ENCODE measurements at places on chromosomes 1 and 21. TPM values are rescaled to one million over a fixed set of nuclear protein-coding genes. Genes with fewer than 3 reads are reported as not detected.

MFSD2A gene
- 12.8 TPM for total RNA-seq

ELF3 gene
- total RNA-seq = 0.30 TPM

CEP85 gene
- 31.9 TPM for total RNA-seq

DNA sequence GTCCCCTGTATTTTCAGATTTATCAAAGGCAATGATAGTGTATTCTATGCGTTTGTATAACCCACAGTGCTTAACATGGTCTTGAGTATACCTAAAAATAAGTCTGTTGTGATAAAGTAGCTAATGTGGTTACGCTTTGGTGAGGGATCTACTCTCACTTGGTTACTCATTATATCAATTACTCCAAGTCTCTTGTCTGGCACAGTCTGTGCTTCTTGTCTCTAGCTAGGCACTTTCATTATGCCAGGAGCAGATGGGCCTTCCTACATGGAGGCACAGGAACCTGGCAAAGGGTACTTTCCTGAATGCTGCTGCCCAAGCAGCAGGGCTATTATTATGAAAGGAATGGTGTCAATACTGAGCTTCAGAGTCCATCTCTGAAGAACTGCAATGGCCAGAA is 4.2 kb upstream of the PTPN22 start:
- no peak for DNase-seq

KCTD3 gene
- 4.2 TPM for total RNA-seq

GRCh38 chr1:93123201-93123783 is 44.2 kb downstream of the MTF2 start:
- DNase-seq = no peak

- DNase-seq = no peak
These were observed 510.1 kb upstream of the CXADR start for GRCh38 chr21:17002594-17003257.

DNA sequence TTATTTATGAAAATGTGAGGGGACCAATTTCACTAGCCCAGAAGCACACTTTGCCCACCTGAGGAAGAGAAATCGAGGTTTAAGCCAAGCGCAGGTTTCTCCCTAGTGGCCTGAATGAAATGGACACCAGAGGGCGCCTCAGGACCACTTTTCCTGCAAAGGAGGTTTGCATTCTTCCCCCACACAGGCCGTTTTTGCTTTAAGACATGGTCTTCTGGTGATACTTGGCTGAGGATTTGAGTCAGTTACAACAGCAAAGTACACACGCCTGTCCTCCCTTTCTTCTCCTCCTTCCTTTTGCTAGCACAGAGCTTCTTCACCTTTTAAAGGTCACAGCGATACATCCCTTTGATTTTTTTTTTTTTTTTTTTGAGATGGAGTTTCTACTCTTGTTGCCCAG is 5.4 kb downstream of the PLA2G2E start:
- peak; percentile 90 for DNase-seq

DNA sequence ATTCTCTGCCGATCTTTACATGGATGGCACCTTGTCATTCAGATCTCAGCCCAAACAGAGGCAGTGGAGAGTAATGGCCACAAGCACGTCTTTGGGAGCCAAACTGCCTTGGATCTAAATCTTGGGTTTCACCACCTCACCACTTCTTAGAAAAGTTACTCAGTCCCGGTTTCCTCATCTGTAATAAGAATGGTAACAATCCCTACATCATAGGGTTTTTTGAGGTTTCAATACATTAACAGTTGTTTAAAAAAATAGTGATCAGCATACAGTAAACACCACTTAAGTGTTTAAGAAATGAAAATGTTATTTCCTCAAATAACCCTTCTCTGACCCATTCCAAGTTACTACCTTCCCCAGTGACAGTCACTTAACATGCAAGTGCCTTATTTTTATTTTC is 38.5 kb upstream of the KCNA3 start:
- DNase-seq = no peak

LIN28A gene
- not detected for total RNA-seq

- DNase-seq = no peak
These were observed 253.0 kb downstream of the GPR52 start for GRCh38 chr1:174700775-174701174.

- no peak for DNase-seq
These were observed 10.4 kb downstream of the ARHGAP30 start for GRCh38 chr1:161059293-161059692.

SRRM1 gene
- total RNA-seq = 288 TPM

DNA sequence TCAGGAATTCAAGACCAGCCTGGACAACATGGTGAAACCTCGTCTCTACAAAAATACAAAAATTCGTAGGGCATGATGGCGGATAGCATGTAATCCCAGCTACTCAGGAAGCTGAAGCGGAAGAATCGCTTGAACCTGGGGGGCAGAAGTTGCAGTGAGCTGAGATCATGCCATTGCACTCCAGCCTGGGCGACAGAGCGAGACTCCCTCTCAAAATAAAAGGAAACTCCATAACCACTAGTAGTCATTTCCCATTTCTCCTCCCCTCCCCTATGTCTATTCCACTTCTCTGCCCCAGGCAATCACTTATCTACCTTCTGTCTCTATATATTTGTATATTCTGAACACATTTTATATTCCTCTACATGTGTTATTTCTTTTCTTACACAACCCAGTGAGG is 4.0 kb upstream of the CEP350 start:
- no peak for DNase-seq

TNFAIP8L2 gene
- 18.4 TPM for total RNA-seq

BARHL2 gene
- not detected for total RNA-seq

DNA sequence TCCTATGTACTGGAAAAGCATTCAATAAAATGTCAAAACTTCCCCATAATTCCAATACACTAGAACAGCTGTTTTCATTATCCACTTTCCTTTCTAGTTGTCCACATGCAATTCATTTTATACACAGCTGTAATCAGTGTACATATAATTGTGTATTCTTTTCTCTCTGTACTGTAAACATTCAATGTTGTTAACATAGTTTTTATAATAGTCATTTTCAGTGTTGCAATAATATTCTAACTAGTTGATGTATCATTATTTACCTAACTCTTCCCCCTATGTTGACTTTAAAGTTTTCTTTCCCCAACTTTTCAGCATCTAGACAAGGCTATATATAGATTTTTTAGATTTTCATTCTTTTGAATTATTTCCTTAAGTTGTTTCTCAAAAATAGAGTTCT is 44.4 kb downstream of the DIPK1A start:
- DNase-seq = no peak

DNA sequence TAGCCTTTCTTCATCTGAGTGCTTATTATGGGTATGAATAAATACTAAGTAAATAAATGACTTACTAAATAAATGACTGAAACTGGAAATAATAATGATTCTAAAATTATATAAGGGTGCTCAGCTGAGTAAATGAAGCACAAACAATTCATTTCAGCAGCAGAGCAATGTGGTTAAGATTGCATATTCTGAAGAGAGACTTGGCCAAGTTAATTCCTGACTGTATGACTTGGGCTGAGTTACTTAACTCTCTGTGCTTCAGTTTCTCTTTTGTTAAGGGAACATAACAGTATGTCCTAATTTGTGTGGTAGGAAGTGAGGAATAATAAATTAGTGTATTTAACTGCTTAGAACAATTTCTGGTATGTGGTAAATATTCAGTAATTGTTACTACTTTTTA is 19.1 kb downstream of the AGL start:
- no peak for DNase-seq

- DNase-seq = no peak
These were observed 23.0 kb downstream of the ERICH3 start for GRCh38 chr1:74650561-74650960.

DNA sequence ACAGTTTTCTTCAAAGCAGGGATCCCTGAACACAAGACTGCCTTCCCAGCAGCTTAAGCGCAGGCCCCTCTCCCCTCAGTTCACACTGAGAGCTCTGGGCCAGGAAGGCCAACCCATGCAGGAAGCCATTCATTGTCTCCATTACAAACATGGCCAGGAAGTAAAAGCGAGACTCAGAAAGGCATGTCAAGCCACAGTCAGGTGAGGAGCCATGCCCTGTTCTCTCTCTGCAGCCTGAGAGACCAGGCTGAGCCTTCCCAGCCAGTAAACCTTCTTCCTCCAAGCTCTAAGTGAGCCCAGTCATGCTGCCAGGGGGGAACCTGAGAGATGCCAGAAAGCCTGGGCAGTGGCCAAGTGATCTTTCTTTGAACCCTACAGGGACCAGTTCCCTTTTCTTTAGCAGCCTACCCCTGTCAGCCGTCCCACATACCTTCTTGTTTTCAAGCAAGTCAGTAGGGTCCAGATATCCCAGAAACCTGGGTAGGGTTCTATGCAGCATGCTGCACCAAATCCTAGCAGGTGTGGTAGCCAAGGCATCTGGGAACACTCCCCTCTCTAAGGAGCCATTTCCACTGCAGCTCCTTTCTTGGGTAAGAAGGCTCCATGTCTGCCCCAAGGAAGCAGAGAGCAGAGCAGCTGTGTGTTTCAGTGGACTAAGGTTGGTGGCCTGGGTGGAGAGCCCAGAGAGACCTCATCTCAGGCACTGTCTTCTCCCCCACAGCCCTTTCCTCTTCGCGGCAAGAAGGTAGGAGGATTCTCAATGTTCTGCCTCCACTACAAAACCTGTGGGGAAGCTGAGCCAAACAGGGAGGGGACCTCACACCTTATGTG is 977 bp downstream of the TRAF3IP3 start:
- peak; percentile 63 for DNase-seq

- peak; percentile 76 for DNase-seq
These were observed 50.6 kb upstream of the MRPS6 start for GRCh38 chr21:34022627-34023335.

Data from activated CD4-positive, alpha-beta T cell treated with anti-CD3 and anti-CD28 coated beads for 36 hours (primary cell).